Cardiac septum (tissue), 1 donor: ENCODE measurements at places on chromosomes 12 and 14. TPM values are rescaled to one million over a fixed set of nuclear protein-coding genes. Genes with fewer than 3 reads are reported as not detected.
A peak's percentile ranks its signal among the peaks of the same experiment; 100 is the strongest.

TMCC3 gene
- 2.3 TPM for total RNA-seq

DNA sequence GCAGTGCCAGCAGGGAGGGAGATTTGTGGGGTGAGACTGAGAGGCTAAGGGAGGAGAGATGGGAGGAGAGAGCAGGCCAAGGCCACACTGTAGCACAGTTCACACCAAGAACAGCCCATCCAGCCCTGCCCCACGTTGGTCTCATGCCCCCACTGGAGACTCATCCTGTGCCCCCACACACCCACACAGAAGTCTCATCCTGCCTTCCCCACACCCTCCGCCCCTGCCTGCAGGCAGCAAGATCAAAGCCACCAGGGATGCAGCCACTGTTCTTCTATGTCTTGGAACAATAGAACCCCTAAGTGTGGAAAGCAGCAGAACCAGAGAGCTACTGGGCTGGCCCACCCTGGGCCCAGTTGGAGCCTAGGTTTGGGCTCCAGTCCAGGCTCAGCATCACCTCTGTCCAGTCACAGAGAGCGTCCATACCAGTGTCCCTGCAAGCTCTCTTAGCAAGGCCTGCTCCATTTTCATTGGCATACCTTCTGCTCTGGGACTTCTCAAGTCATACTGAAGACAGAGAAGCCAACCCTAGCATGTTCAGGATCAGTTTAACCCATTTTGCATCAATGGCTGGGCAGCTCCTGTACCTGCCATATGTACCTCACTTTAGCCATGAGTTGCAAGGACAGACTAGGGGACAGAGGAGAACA lies 31.7 kb upstream of the HDAC7 start:
- DNase-seq = no peak

EFS gene
- total RNA-seq = 3.7 TPM

SLC6A15 gene
- not detected for total RNA-seq

RAP1B gene
- total RNA-seq = 48.6 TPM

- DNase-seq = no peak
Measured at GRCh38 chr12:116127859-116128258, 149.6 kb downstream of the MED13L start.

CD163L1 gene
- 3.1 TPM for total RNA-seq

CHGA gene
- not detected for total RNA-seq

SERPINA1 gene
- total RNA-seq = 6.0 TPM

DNA sequence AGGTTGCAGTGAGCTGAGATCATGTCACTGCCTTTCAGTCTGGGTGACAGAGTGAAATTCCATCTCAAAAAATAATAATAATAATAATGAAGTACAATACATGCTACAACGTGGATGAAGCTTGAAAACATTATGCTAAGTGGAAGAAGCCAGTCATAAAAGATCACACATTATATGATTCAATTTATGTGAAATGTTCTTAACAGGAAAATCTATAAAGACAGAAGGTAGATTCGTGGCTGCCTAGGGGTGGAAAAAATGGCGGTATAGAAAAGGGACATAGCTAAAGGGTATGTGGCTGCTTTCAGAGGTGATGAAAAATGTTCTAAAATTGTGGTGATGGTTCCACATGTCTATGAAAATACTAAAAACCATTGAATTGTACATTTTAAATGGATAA lies 41.0 kb upstream of the AMIGO2 start:
- no peak for DNase-seq

RNF212B gene
- total RNA-seq = not detected

DNA sequence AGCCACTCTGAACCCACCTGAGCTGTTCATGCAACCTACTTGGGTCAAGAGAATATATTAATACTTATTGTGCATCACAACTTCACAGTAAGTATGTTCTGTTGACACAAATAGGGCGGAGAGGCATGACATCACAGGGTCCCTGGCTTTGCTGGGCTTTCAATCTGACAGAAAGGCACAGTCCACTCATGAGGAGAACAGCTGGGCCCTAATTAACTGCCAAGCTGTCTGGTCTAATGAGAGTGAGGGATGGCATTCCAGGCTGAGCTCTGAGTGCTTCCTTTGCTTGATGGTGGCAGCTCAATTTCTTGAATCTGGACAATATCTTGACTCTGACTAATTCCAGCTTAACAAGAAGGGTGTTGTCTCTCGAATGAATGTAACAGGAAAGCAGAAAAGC lies 2.0 kb downstream of the EFCAB11 start:
- no peak for DNase-seq

ETFBKMT gene
- 5.7 TPM for total RNA-seq

- DNase-seq = peak; percentile 80
Measured at GRCh38 chr14:36383767-36384431, 63.5 kb upstream of the MBIP start.
